B cell (primary cell): ENCODE measurements at places on chromosomes 5 and 9.

GRCh38 chr9:72443855-72444254 is 77.6 kb upstream of the TMC1 start:
- DNase-seq, result peak; percentile 67

GRCh38 chr5:94175912-94176311 is 434.5 kb upstream of the POU5F2 start:
- no peak for DNase-seq

DNA sequence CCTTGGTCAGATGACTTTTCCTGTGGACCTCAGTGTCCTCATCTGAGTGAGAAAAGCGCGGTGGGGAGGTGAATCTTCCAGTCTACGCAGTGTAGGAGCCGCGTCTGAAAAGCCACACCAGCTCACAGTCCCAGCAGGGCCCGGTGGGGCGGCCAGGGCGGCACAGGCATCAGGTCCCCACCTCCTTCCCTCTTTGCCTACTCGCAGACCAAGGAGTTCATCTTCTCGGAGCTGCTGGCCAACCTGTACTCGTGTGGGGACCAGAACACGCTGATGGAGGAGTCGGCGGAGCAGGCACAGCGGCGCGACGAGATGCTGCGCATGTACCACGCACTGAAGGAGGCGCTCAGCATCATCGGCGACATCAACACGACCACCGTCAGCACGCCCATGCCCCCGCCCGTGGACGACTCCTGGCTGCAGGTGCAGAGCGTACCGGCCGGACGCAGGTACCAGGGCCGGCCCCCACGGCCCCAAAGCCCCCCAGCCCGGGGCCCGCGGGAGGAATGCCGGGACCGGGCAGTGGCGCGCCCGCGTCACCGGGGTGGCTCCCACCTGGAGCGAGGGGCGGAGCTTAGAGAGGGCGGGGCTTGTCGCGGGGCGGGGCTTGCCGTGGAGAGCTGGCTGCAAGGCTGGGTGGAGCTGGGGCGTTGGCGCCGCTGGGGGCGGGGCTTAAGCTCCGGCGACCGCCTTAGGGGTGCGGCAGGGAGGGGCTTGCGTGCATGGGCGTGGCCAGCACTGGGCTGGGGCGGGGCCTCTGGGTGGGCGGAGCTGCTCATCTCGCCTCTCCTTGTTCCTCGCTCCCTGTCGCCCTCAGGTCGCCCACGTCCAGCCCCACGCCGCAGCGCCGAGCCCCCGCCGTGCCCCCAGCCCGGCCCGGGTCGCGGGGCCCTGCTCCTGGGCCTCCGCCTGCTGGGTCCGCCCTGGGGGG is 25.6 kb downstream of the GOLGA2 start:
- peak; percentile 97 for DNase-seq

GRCh38 chr9:120756531-120756930 is 36.7 kb downstream of the FBXW2 start:
- no peak for DNase-seq

- no peak for DNase-seq
Observed at GRCh38 chr5:137616046-137616445, 116.9 kb upstream of the SPOCK1 start.

- DNase-seq, result peak; percentile 74
Observed at GRCh38 chr5:36728697-36729543, 122.5 kb downstream of the SLC1A3 start.

DNA sequence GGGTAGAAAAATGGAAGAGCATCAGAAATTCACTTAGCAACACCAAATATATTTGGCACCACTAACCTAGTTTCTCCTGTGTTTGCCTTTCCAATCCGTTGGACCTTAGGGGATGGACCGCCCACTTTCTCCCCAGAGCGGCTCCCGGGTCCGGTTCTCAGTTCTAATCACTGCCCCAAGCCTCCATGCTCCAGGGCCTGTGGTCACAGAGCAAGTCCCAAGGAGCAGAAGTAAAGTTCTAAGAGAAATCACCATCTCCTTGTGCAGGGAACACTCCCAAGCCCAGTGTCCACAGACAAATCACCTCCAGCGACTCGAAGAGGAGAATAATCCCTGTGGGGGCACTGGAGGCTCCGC is 728 bp upstream of the SLC1A1 start:
- no peak for DNase-seq

GRCh38 chr5:89998519-89999305 is 410.8 kb downstream of the CETN3 start:
- no peak for DNase-seq

DNA sequence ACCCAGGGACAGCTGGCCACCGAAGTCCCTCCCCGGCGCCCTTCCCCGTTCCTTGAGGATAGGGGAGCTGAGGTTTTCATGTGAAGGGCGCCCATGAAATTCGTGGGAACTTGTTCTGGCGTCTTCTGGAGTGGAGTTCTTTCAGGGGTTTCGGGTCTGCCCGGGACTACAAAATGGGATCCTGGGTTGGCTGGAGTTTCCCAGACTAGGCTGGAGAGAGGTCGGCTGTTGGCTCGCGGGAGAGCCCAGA is 3.6 kb upstream of the RGMB start:
- DNase-seq, result no peak

- peak; percentile 62 for DNase-seq
Observed at GRCh38 chr9:32581512-32582143, 8.7 kb upstream of the NDUFB6 start.

DNA sequence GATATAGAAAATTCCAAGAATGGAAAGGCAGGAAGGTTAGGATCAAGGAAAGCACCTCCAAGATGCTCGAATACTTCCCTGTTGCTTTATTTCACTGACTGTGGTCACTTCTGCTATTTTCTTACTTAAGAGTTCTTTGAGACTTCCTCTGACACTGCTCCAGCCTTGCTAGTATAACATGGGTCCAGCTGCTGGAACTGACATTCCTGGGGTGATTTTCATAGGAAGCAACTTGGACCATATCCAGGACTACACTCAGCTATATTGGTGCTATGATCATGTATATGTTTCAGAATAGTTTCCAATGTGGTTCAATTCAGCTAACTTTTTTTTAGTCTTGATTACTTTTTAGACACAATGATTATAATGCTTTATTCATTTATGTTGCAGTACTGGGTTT is 81.6 kb upstream of the CKMT2 start:
- DNase-seq, result no peak

DNA sequence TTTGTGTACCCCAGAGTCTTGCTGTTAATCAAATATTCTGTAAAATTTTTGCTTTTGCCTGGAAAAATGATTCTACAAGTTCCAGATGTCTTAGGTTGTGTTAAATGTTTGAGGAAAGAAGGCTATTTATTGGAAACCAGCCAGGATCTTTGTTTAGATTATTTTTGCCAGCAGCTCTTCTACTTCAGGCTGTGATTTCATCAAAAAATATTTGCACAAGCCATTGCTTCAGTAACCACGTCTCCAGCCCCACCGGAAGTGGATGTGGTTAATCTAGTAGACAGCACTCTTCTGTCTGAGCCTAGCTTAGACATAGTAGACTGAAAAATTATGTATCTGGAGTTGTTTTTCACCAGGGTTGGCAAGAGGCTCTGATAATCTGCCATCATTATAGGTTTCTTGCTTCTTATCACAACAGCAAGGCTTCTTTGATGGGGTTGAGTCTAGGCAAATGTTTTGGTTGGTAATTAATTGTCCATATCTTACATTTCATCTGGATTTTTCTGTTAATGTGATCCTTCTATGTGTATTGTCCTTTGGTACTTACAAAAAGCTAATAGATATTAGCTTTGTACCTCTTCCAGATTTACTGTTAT is 17.1 kb downstream of the KCTD16 start:
- DNase-seq, result peak; percentile 79

GRCh38 chr5:35308421-35308820 is 78.1 kb upstream of the PRLR start:
- DNase-seq, result no peak

DNA sequence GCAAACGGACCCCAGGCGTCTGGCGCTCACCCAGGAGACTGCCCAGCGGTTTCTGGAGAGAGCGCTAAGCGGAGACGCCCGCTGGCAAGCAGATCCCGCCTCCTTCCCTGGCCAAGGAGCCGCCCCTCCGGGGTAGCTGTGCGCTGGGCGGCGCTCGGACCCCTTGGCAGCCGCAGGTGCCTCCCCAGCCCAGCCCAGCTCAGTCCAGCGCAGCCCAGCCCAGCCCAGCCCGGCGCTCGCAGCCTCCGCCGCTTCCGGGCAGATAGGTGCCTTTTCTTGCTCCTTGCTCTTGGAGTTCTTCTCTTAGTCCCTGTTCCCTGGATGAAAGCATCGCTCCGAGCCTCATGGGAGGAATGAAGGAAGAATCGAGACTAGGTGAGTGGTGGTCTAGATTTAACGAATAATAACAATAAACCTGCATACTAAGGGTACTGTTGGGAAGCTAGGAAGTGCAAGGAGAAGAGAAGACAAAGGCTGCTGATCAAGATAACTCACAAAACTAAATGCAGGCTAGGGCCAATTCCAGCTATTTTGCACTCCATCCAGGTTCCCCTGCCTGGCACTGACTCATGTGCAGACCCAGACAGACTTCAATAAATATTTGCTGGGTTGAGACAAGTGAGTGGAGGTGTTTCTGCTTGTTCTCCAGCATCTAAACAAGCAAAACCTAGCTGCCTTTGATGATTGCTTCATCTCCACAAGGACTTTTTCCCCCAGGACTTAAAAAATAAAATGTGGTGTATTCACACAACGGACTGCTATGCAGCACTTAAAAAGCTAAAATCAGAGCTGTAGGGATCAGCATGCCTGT is at the start of gene STK32A:
STK32A (plus strand) TSS at position 202 of the 811 bp plus-strand sequence. CDS start 4,609 bp downstream, outside the sequence.
- DNase-seq, result no peak

DNA sequence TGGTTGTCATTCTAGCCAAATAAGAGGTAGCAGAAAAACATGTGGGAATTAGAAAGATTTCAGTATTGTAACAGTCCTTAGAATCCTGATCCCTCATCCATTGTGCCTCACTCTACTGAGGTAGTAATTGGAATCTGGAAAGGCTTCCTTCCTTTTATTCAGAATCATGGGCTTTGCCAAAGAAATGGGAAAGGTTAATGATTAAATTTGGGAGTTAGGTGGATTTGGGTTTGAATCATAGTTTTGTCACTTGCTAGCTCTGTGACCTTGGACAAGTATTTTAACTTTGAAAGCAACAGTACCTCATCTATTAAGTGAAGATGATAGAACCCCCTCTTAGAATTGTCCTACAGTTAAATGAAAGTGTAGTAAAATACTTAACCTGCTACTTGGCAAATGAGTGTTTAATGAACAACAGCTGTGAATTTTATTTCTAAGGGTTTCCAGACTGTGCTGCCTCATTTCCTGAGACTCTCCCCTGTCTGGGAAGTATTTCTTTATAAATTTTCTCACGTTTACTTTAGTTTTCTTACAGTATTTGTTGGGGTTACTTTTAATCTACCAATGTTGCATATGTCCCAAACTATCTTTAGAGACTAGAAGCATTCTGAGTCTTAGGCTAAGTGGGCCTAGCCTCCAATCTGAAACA is 11.7 kb downstream of the SPDL1 start:
- no peak for DNase-seq

DNA sequence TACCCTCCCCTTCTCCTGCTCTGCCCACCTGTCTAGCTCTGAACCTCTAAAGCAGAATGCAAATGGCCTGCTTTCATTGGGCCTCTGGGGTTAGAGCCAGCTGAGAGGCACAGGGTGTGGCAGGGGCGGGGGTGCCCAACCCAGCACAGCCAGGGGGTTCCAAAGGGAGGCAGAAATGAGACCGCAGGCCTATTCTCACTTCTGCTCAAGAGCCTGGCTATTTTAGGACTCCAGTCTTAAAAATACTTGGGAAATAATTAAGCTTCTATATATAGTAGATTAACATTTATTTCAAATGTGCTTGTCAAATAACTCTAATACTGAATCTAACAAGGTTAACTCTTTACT is 5.7 kb downstream of the QSOX2 start:
- peak; percentile 88 for DNase-seq

- DNase-seq, result no peak
Observed at GRCh38 chr5:81172710-81173109, 60.4 kb upstream of the CKMT2 start.

- no peak for DNase-seq
Observed at GRCh38 chr5:74164725-74165235, 475.7 kb downstream of the ENC1 start.

DNA sequence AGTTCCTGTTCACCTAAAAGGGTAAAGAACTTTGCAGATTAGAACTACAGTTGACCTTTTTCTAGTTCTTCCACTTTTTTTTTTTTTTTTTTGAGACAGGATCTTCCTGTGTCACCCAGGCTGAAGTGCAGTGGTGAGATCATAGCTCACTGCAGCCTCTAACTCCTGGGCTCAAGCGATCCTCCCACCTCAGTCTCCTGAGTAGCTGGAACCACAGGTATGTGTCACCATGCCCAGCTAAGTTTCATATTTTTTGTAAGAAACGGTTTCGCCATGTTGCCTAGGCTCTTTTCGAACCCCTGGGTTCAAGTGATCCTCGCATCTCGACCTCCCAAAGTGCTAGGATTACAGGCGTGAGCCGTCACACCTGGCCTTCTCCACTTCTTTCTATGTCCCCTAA is 39.7 kb upstream of the TNFAIP8 start:
- DNase-seq, result no peak

DNA sequence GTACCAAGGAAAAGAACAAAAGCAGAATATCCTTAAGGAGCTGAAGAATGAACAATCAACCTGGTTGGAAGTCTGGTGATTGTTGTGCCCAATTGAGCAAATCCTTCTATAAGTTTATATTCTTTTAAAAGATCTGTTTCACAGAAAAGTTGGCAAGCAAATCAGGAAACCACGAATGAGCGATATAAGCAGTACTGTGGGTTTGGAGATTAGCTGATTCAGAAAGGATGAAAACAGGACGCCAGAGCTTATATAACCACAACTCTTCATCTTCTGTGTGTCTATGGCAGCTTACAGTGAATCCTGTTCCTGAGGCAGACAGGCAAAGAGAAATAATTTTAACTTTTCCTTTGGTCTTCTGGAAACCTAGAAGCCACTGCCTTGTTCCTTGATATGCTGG is 61.7 kb downstream of the SLC38A9 start:
- no peak for DNase-seq

DNA sequence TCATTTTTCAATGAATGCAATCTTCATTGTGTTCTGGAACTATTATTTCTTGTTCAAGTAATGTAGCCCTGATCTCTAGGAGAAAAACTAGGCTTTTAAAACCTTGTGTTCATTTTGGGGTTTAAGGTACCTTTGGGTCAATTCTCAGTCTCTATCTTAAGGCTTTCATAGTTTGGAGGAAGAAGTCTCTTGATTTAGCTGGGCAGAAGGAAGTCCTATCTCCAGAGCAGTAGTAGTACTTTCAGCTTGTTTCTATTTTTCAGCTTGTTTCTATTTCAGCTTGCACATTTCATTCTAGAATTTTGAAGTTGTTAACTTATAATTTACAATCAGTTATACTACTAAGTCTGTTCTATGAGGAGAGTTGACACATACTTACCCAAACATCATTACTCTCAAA is 15.2 kb downstream of the CSNK1G3 start:
- DNase-seq, result no peak
